ENCODE measurements at places on chromosomes 16 and 17.

- no peak for DNase-seq
These were observed 2.3 kb downstream of the RPRML start for GRCh38 chr17:46976626-46977270.

GRCh38 chr16:21244518-21245215, 11.2 kb downstream of the ANKS4B start:
- no peak for DNase-seq

GRCh38 chr17:6179017-6179416, 108.8 kb downstream of the WSCD1 start:
- DNase-seq = no peak

DNA sequence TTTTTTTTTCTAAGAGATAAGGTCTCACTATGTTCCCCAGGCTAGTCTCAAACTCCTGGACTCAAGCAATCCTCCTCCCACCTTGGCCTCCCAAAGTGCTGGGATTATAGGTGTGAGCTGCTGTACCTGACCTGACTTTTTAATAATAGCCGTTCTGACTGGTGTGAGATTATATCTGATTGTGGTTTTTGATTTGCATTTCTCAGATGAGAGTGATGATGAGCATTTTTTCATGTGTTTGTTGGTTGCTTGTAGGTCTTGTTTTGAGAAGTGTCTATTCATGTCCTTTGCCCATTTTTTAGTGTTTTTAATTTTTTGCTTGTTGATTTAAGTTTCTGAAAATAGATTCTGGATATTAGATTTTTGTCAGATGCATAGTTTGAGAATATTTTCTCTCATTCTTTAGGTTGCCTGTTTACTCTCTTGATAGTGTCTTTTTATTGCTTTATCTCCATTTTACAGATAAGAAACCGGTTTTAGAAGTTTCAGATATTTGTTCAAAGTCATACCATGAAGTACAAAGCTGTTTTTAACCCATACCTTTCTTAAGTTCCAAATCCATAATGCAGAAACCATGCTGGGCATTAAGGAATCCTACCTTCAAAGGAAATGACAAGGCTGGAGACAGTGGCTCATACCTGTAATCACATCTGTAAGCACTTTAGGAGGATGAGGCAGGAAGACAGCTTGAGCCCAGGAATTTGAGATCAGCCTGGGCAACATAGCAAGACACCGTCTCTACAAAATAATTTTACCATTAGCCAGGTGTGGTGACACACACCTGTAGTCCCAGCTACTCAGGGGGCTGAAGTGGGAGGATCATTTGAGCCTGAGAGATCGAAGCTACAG, 168.4 kb upstream of the TBX2 start:
- no peak for DNase-seq

DNA sequence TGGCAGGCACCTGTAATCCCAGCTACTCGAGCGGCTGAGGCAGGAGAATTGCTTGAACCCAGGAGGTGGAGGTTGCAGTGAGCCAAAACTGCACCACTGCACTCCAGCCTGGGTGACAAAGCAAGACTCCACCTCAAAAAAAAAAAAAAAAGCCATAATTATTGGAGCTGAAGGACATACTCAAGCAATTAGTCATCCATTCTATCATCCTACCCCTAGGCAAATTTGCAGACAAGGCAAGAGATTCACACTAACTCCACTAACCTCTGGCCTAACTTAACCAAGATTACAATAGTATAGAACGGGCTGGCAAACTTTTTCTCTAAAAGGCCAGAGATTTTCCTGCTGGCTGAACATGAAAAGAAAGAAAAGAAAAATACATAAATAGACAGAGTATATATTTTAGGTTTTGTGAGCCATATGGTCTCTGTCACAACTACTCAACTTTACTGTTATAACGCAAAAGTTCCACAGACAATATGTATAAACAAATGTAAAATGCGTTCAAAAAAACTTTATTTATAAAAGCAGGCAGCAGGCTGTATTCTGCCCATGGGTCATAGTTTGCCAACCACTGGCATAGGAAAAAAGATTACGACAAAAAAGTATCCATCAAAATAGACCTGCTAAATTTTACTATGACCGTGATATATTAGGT, 29.7 kb downstream of the BRIP1 start:
- no peak for DNase-seq

- DNase-seq = no peak
These were observed 187.4 kb upstream of the CACNG5 start for GRCh38 chr17:66647391-66647983.

DNA sequence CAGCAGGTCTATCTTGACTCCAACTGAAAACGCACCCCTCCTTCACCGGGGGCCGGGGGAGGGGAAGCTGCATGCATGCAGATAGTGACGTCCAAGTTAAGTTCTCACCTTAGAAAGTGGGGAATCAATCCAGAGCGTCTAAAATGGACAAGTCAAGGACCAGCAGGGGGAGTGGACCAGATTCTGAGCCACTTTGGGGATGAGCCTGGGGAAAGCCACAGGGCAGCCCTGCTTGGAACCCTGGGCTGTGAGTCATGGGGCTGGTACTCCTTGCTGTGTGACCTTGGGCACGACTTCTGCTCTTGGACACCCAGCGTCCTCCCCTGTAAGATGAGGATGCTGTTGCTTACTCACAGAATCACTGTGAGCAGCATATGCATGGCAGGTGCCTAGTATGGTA, 9.1 kb downstream of the TNFRSF13B start:
- DNase-seq = peak; percentile 8

DNA sequence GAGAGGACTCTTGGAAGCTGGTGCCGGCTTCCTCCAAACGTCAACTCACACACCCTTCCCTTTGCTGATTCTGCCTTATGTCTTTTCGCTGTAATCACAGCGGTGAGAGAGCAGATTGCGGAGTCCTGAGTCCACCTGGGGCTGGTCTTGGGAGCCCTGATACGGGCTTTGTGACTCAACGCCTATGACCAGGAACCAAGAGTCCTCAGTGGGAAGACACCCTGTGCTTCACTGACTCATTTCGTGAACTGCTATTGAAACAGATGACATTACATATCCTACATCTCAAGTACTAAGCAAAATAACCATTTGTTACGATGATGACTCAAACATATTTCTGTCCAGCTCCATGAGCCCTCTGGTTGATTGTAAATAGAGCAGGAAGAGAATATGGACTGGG, 90.7 kb upstream of the CREBBP start:
- no peak for DNase-seq

DNA sequence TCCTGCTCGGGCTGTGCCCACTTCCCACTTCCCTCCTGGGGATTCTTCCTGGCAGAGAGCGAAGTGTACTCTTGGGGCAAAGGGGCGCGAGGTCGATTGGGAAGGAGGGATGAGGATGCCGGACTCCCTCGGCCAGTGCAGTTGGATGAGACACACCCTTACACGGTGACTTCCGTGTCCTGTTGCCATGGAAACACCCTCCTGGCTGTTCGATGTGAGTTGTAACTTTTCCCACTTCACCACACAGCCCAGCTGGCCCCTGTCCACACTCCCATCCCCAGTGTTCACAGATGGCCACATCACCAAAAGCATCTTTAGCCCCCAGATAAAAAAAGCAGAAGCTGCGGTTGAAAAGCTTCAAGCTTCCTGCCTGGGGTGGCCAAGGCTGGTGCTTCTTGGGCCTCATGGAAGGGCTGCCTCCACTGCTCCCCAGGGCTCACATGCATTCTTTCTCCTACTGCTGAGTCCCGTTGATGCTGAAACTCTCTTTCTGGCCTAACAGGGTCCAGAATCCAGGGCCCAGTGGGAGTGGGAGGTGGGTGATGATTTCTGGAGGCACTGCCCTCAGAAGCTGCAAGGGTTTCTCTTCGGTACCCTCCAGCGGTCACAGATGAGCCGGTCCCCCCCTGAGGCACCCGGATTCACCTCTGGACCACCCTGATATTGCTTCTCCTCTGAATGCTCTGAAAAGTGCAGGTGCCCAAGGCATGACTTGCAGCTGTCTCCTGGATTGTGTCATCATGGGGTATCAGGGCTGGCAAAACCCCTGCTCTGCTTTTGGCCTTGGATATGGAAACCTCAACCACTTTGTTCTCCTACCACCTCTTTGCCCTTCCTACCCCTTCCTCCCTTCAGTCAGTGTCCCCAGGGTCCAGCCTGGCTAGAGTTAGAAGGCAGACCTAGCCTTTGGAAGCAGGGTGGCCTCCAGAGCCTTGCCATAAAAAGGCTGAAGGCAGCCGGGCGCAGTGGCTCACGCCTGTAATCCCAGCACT, 2.2 kb upstream of the TRAF4 start:
- DNase-seq = no peak

- DNase-seq = no peak
These were observed 361.9 kb downstream of the C16orf95 start for GRCh38 chr16:86955136-86955855.

DNA sequence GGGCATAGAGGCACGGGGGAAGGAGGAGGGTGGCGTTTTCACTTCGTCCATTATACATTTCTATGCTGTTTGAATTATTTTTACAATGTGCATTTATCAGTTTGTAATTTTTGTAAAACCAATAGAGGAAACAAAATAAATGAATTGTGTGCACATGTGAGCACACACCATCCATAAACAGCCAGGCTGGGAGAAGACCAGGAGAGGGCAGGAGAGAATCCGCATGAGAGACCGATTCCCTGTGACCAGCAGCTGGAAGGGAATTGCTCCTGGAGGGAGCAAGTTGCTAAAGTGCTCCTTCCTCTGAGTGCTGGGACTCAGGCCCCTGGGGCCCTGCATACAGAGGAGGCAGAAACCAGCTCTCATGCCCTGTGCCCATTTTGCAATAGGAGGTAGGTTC, 126.0 kb downstream of the ABCC12 start:
- DNase-seq = no peak

All from testis (tissue), 5 donors.